ENCODE measurements at places on chromosomes 7 and 10.

DNA sequence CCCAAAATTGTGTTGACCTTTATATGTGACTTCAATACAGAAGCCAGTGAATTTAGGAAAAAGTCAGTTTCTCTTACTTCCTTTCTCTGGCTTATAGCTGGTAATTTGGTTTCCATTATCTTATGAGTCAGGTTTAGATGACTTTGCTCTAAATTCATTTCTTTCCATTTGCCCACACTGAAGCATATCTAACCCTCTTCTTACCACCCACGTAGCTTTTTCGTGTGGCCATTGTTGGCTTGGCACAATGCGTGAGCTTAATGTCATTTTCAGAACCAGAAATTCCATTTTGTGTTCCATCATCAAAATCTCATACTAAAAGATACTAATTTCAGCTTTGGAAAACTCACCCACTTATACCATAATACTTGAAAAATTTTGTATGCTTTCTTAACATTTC, 271.2 kb downstream of the INHBA start:
- DNase-seq, result no peak

GRCh38 chr10:80158598-80159127, 26.1 kb downstream of the PLAC9 start:
- DNase-seq, result peak; percentile 48

- no peak for DNase-seq
Measured at GRCh38 chr10:5283305-5284158, 81.2 kb upstream of the UCN3 start.

GRCh38 chr7:102872460-102872859, 40.3 kb upstream of the LRRC17 start:
- no peak for DNase-seq

DNA sequence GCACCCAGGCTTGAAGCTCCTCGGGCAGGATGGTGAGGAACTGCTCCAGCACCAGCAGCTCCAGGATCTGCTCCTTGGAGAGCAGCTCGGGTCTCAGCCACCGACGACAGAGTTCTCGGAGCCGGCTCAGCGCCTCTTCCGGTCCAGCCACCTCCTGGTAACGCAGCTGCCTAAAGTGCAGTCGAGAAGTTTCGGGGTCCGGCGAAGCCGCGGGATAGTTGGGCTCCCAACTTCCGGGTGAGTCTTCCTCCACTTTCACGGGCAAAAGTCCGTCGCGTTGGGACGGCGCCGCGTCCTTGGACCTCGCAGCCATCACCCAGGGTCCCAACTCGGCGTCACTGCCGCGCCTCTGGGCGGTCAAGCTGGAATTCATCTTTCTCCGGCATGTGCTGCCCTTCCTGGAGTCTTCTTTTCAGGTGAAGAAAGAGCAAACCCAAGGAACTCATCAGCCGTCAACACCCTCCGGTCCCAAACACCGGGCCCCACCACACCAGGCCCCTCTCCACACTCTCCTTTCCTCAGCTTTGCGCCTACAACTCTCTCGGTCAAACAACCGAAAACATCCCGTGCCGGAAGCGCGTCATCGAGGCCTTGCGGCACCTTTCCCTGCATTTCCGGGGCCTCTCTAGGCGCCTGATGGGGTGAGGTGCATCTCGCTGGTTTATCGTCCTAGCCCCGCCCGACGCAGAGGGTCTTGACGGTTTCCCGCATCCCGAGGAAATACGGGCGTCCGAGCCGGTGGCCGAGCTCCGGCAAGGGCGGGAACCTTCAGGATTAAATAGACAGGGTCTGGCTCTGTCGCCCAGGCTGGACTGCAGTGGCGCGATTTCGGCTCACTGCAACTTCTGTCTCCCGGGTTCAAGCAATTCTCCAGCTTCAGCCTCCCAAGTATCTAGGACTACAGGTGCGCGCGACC, at the start of gene ZNF394:
ZNF394 (minus strand) TSS at position 561 of the 916 bp plus-strand sequence; CDS start at position 373, 188 bp downstream.
- DNase-seq, result peak; percentile 49

DNA sequence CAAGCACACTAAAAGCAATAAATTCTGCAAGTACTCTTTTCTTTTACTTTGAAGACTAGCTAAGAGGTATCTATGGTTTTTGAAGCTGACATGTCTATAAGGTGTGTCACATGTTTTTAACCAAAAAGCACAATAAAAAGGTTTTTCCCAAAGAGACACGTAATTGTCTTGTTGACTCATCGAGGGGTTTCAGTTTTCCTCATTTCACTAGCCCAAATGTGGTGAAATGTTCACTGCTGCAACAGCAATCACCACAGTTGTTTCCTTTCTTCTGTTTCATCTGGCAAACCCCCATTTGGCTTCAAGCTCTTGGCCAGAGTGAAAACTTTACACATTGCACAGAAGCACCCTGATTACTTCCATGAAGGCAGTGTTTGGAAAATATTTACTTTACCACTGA, 3.8 kb upstream of the HOXA4 start:
- no peak for DNase-seq

GRCh38 chr7:134462337-134462925, 3.5 kb upstream of the AKR1B1 start:
- DNase-seq, result no peak

- DNase-seq, result no peak
Measured at GRCh38 chr10:26887611-26888215, 27.0 kb upstream of the ABI1 start.

GRCh38 chr7:88280801-88281200, 25.9 kb downstream of the STEAP4 start:
- no peak for DNase-seq

DNA sequence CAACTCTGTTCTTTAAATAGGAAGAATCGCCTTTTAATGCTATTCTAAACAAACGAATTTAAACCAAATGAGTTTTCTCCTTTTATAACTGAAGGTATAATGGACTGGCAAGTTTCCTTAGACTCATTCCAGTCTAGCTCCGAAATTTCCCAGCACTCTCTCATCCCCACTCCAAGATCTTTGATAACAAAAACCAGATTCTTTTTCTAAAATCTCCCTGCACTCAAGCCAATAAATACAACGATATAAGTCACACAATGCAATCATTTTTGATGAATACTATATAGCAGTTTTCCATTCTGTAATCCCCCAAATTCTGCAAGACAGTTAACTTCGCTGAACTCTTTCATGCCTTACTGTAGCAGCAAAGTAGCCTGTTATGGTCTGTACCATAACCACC, 1.9 kb downstream of the OGA start:
- no peak for DNase-seq

GRCh38 chr10:88333248-88333630, 249.9 kb downstream of the RNLS start:
- DNase-seq, result no peak

DNA sequence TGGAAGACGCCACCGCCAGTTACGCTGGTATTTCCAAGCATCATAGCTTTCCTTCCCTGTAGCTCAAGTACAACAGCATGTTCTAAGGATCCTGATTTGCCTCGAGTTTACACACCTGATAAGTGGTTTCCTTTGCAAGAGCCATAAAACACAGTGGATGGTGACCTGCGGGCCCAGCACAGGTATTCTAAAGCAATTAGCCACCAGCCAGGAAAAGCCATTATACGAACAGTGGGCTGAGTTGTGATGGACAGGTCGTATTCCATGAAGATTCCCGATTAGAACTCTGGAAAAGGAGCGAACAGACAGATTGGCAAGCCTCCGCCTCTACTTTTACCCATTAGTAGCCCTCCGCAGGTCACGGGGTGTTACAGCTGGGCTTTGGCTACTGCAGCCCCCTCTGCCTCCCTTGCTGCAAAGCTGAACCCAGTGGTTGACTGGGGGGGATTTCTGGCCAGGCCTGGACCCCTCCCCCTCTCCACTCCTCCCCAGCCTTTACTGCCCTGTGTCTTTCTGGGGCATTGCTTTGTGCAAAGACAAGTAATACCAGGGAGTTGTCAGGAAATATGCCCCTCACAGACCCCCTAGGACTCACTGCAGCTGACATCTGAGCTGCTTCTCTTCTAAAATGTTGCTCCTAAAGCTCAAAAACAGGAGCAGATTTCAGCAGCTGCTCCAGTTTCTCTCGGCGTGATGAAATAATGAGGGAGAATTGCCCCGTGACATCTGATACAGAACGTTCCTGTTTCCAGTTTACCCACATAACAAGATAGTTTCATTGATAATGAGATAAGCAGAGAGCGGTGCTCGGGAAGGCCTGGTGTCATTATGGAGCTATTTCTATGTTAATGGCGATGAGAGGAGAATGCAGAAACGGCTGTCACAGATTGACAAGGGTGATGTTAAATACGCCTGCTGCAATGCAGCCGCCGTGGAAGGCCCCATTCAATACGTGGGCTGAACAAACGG, 214.4 kb downstream of the CCSER2 start:
- DNase-seq, result no peak

DNA sequence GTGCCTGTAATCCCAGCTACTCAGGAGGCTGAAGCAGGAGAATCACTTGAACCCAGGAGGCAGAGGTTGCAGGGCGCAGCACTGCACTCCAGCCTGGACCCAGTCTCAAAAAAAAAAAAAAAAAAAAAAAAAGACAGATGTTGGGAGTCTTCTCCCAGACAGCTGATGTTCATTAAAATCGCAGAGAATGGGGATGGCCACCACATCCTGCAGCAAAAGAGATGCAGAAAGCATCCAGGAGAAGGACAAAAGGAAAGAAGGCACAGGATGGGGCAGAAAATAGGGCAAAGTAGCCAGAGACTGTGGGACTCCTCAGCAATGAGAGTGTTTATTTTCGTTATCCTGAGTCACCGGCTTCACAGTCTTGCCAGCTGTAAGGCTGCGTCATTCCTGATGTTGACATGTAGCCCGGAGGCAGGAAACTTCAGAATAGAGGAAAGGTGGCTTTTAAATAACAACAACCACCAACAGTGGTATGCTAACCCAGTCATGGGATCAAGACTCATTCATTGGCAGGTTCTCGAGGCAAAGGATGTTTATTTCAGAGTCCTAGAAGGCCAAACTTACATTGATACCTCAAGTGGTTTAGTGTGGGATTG, 149.5 kb upstream of the SVIL start:
- DNase-seq, result no peak

GRCh38 chr7:17408245-17408903, 109.9 kb downstream of the AHR start:
- no peak for DNase-seq

GRCh38 chr7:149473251-149473650, 12.4 kb upstream of the ZNF777 start:
- no peak for DNase-seq

- DNase-seq, result no peak
Measured at GRCh38 chr7:152419473-152420429, 16.1 kb downstream of the KMT2C start.
